Sigmoid colon (tissue), 7 donors: ENCODE measurements at places on chromosomes 12 and 14. TPM values are rescaled to one million over a fixed set of nuclear protein-coding genes. Genes with fewer than 3 reads are reported as not detected.

DNA sequence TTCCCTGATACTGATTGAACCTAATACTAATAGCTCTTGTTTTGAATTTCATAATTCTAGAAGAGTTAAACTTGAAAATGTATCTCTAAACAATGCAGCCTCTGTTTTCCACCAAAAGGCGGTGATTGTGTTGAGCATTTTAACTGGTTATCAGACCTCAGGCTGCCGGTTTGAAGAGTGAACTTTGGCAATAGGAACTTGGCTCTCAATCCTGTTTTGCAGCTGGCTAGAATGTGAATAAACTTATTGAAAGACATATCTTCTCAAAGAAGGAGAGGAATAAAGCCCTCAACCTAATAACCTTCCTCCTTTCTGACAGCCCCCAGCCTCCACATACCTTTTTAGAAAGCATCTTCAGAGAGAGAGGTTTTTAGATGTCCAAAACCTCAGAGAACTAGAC lies 105.4 kb downstream of the SRGAP1 start:
- no peaks in the 10 kb centered on the region for H3K27me3 ChIP-seq
- no peaks in the 10 kb centered on the region for H3K4me1 ChIP-seq
- DNase-seq = no peak
- H3K27ac ChIP-seq = no peak overlapping the region
- H3K4me3 ChIP-seq = no peak overlapping the region

DNA sequence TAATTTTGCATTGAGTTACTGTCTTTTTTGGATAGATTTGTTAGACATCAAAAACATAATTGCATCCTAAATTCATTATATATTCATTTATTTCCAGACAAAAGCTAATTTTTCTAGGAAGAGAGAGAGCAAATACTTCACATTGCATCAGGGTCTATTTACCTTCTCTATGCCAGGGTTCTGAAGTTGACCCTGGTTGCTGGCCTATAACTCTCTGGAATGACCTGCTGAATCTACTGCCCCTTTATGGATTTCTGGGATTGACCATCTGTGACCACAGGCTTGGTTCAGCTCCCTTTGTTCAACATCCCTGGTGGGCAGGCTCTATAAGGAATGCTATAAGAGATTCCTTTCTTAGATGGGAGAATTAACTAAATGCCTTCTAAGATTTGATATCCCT lies 414.8 kb upstream of the STXBP6 start:
- H3K27me3 ChIP-seq = no peaks in the 10 kb centered on the region
- H3K27ac ChIP-seq = no peak overlapping the region
- no peak overlapping the region for H3K4me3 ChIP-seq
- no peaks in the 10 kb centered on the region for H3K36me3 ChIP-seq
- no peak for DNase-seq
- H3K4me1 ChIP-seq = no peaks in the 10 kb centered on the region

- H3K27me3 ChIP-seq = no peaks in the 10 kb centered on the region
- no peak for DNase-seq
- H3K27ac ChIP-seq = no peak overlapping the region
- H3K36me3 ChIP-seq = no peaks in the 10 kb centered on the region
- no peaks in the 10 kb centered on the region for H3K4me1 ChIP-seq
- H3K4me3 ChIP-seq = no peak overlapping the region
Measured at GRCh38 chr14:92861856-92862745, 60.8 kb upstream of the CHGA start.

DNA sequence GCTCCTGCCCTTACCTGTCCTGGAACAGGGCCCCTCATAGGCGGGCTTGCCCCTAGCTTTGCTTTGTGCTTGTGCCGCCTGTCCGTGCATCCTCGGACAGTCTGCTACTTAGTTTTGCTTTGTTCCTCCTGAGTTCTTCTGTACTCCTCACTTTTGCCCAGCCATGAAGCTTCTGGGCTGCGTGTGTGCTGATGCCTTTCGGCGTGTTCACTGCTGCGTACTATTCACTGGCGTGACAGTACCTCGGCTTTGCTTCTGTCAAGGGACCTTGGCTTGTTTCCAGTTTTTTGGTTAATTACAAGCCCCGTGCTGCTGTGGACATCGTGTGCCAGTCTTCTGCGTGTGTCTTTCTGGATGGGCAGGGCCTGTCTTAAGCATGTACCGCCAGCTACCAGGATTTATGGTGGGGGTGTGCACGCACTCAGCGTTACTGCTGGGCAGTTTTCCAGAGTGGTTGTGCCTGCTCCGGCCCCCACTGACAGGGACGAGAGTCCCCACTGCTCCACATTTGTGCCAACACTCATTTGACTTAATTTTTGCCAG lies 2.5 kb downstream of the PACS2 start:
- peaks cover 44% of the 10 kb centered on the region for H3K4me1 ChIP-seq
- H3K4me3 ChIP-seq = no peak overlapping the region
- H3K27me3 ChIP-seq = no peaks in the 10 kb centered on the region

- H3K27me3 ChIP-seq = no peaks in the 10 kb centered on the region
- no peak overlapping the region for H3K4me3 ChIP-seq
- no peaks in the 10 kb centered on the region for H3K4me1 ChIP-seq
Measured at GRCh38 chr12:33752854-33753253, 269.4 kb upstream of the ALG10 start.

DNA sequence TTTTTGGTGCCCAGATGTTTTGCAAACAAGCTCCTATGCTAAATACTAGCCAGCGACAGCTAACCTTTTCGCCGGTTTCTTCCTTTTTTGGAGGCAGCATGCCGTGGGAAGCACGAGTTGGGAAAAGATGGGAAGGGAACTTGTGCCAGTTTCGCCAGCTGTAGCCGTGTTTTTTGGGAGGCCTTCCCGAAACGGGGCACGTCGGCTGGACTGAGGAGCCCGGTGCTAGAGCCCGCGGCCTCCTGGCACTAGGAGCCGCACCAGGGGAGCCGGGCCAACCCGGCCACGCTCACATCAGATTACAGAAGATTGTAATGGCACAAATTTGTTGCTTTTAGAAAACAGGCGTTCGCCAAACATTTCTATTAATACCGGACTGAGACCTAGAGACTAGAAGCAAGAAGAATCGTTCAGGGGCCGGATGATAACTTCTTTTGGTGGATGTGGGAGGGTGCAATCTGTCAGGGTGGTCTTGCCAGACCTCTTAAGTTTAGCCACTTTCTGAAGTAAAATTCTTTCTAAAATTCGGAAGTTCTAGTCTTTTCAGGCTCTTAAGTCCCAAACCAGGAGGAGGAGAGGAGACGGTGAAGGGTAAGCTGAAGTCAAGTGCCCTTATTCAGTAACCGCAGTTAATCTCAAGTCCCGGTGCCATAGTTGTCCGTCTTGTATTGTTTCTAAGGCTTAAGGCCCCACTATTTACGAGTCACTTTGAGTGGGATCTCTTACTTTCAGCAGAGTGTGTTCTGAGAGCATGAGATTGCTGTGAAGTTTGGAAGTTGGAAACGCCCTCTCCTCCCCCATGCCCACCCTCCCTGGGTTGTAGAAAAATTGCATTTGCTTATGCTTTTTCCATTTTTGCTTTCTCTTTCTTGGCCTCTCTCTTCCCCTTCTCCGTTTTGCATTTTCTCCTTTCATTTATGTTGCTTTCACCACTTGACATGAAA lies 1.3 kb downstream of the RASSF3 start:
- H3K36me3 ChIP-seq = no peaks in the 10 kb centered on the region
- H3K27me3 ChIP-seq = no peaks in the 10 kb centered on the region
- H3K4me3 ChIP-seq = peak overlapping the region; percentile 90
- H3K27ac ChIP-seq = peak overlapping the region; percentile 91

DNA sequence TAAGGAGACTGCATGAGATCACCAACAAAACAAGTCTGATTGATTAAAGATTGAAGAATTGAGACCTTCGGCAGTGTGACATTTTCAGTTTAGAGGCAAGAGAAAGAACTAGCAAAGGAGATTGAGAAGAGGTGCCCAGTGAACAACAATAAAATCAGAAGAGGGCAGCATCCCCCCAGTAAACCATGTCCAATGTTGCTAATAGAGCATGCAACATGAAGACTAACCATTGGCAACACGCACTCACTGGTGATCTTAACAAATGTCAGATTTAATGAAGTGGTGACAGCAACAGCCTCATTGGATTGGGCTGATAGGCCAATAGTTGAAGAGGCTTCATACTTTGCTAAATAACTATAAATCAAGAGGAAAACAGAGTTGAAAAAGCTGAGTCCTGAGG lies 20.7 kb upstream of the TAS2R14 start:
- DNase-seq = no peak
- no peaks in the 10 kb centered on the region for H3K4me1 ChIP-seq
- H3K4me3 ChIP-seq = no peak overlapping the region
- no peaks in the 10 kb centered on the region for H3K36me3 ChIP-seq
- no peak overlapping the region for H3K27ac ChIP-seq
- H3K27me3 ChIP-seq = no peaks in the 10 kb centered on the region

GRCh38 chr12:128969480-128970055 lies 116.3 kb downstream of the GLT1D1 start:
- H3K4me3 ChIP-seq = no peak overlapping the region
- no peaks in the 10 kb centered on the region for H3K4me1 ChIP-seq
- DNase-seq = no peak
- H3K27me3 ChIP-seq = peaks cover 47% of the 10 kb centered on the region
- no peak overlapping the region for H3K27ac ChIP-seq

GRCh38 chr12:81627336-81628189 lies 131.6 kb downstream of the PPFIA2 start:
- H3K4me1 ChIP-seq = no peaks in the 10 kb centered on the region
- no peak for DNase-seq
- H3K36me3 ChIP-seq = no peaks in the 10 kb centered on the region
- H3K4me3 ChIP-seq = no peak overlapping the region
- H3K27ac ChIP-seq = no peak overlapping the region
- no peaks in the 10 kb centered on the region for H3K27me3 ChIP-seq

DNA sequence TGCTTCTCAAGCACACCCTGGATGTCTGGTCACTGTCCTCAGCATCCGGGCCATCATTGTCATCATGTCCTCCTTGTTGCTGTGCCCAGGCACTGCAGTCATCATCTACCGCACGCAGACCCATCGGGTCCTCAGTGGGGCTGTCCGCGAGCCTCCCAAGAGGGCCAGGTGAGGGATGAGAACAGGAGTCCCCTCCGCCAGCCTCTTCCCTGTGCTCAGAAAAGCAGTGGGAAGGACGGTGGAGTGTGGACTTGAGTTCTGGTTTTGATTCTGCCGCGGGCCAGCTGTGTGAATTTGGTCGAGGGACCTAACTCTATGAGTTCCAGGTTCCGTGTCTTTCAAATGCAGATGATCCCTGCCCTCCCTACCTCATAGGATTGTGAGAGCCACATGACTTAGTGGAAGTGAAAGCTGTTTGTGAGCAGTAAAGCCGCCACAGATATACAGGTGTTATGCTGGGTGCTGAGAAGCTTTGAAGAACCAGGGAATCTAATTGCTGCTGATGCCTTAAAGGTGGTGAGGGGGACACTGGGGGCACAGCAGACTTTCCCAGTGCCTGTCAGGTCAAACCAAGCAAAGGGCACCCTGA lies 122.9 kb upstream of the RAP1B start:
- H3K36me3 ChIP-seq = no peaks in the 10 kb centered on the region
- DNase-seq = no peak
- no peak overlapping the region for H3K27ac ChIP-seq
- no peaks in the 10 kb centered on the region for H3K4me1 ChIP-seq
- H3K4me3 ChIP-seq = no peak overlapping the region

- no peak overlapping the region for H3K4me3 ChIP-seq
- H3K4me1 ChIP-seq = no peaks in the 10 kb centered on the region
- no peak overlapping the region for H3K27ac ChIP-seq
- DNase-seq = no peak
- H3K27me3 ChIP-seq = no peaks in the 10 kb centered on the region
Measured at GRCh38 chr14:71508901-71509300, 423.3 kb upstream of the RGS6 start.

GRCh38 chr12:76890151-76891143 lies 11.6 kb upstream of the CSRP2 start:
- H3K27ac ChIP-seq = no peak overlapping the region
- DNase-seq = no peak
- no peak overlapping the region for H3K4me3 ChIP-seq
- H3K4me1 ChIP-seq = no peaks in the 10 kb centered on the region
- H3K36me3 ChIP-seq = no peaks in the 10 kb centered on the region

DNA sequence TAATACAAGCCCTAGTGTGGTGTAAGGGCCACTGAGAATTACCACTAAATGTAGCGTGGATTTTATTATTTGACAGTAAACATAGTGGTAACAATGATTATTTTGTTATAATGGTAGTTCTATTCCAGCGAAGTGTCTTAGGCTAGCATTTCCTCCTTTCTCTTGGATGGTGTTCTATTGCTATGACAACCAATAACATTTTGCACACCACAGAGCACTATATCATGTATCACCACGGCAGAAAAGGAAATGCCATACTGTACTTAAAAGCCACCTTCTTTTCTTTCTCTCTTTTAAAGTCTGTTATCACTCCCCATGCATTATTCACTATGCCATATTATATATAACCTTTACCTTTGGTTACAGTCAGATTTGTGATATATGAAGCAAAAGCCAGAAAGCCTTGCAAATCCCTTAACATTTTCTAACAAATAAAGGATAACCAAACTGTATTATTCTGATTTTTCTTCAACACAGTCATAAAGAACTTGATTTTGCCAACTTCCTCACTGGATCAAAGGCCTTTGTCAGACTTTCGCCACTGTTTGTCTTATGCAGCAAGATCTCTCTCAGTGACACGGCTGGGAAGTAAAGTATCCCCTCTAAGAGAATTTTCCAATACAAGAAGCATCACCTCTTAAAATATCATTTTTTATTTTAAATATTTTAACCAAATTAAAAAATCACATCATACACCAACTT lies 195.8 kb downstream of the FOXN3 start:
- no peak overlapping the region for H3K27ac ChIP-seq
- H3K4me3 ChIP-seq = no peak overlapping the region
- H3K36me3 ChIP-seq = no peaks in the 10 kb centered on the region
- no peak for DNase-seq
- no peaks in the 10 kb centered on the region for H3K27me3 ChIP-seq

- H3K36me3 ChIP-seq = no peaks in the 10 kb centered on the region
- H3K4me3 ChIP-seq = no peak overlapping the region
- no peak for DNase-seq
- H3K4me1 ChIP-seq = peaks cover 20% of the 10 kb centered on the region
- H3K27ac ChIP-seq = no peak overlapping the region
Measured at GRCh38 chr12:93698307-93699092, 21.3 kb downstream of the CRADD start.

- no peaks in the 10 kb centered on the region for H3K36me3 ChIP-seq
- H3K27me3 ChIP-seq = no peaks in the 10 kb centered on the region
- no peak for DNase-seq
- H3K4me3 ChIP-seq = no peak overlapping the region
- H3K4me1 ChIP-seq = peaks cover 17% of the 10 kb centered on the region
- H3K27ac ChIP-seq = no peak overlapping the region
Measured at GRCh38 chr12:62599854-62600437, 133.3 kb downstream of the MON2 start.

DNA sequence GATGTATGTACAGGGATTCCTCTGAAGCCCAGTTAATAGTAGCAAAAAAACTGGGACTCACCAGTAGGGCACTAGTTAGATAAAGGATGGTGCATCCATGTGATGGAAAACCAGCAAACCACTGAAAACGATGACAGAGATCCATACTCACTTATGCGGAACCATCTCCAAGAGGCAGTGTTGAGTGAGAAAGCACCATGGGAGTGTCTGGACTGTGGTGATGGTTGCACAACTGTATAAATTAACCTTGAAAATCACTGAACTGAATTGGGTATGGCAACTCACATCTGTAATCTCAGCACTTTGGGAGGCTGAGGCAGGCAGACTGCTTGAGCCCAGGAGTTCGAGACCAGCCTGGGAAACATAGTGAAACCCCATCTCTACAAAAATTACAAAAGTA lies 53.6 kb upstream of the ZFP36L1 start:
- no peaks in the 10 kb centered on the region for H3K36me3 ChIP-seq
- peaks cover 27% of the 10 kb centered on the region for H3K4me1 ChIP-seq
- H3K27ac ChIP-seq = no peak overlapping the region

GRCh38 chr12:122147514-122148290 lies 26.3 kb downstream of the IL31 start:
- no peak overlapping the region for H3K4me3 ChIP-seq

Gene FAM181A
- total RNA-seq = not detected

Gene TAS2R50
- total RNA-seq = 4.6 TPM

Gene CAPZA3
- not detected for total RNA-seq

Gene TSPAN19
- total RNA-seq = not detected

Gene RASSF3
- total RNA-seq = 234 TPM

Gene ACRBP
- total RNA-seq = 3.9 TPM

Gene BEST3
- not detected for total RNA-seq
